ENCODE measurements at places on chromosomes 7 and 10.

GRCh38 chr10:84429926-84430520, 101.6 kb downstream of the CCSER2 start:
- peak; percentile 14 for DNase-seq

DNA sequence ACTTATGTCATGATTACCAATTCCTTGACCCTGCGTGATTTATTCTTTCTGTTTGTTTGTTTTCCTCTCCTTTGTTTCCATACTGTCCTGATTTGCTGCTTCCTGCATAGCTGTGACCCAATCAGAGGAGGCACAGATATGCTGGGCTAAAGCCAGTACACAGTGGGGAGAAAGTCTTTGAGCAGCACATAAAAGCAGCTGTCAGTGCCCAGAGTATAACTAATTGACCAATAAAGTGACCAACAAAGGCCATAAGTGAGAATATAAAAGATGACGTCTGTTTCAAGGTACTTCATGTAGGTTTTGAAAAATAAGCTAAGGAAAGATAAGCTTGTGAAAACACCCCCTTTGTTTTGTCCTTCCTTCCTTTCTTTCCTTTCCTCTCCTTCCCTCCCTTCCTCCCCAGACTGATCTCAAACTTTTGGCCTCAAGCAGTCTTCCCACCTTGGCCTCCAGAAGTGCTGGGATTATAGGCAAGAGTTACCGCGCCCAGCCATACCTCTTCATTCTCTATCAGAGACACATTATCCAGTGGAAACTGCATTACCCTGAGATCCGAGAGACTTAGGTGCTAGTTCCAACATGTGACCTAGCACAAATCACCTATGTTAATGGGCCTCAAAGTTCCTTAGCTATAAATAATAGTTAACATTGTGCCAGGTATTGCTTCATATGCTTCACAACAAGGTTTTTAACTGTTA, 17.0 kb downstream of the BCAP29 start:
- no peak for DNase-seq

GRCh38 chr7:77691892-77692491, 4.3 kb upstream of the RSBN1L start:
- DNase-seq = no peak

DNA sequence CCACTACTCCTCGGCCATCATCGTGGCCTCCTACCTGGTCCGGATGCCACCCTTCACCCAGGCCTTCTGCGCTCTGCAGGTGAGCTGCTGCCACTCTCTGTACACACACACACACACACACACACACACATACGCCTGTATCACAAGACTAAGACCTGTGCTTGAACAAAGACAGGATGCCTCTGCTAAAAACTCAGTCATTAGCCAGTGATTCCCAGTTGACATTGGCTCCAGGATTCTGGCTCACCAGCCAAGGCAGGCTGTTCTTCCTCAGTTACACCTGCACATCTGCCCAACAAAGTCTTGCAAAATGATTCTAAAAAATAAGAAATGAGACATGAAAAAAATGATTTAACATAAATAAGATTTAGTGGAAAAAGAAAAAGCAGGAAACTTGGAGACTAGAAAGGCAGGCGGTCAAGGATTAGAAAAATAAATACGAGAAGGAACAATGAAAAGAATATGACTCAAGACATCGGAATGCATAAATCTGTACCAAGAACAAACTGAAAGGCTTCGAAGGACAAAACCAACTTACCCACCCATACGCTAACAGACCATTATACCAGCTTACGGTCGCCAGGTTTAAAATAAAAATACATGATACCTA, 7.4 kb upstream of the LRRC18 start:
- DNase-seq = no peak

- DNase-seq = no peak
Observed at GRCh38 chr10:98366062-98366530, 48.9 kb downstream of the PYROXD2 start.

DNA sequence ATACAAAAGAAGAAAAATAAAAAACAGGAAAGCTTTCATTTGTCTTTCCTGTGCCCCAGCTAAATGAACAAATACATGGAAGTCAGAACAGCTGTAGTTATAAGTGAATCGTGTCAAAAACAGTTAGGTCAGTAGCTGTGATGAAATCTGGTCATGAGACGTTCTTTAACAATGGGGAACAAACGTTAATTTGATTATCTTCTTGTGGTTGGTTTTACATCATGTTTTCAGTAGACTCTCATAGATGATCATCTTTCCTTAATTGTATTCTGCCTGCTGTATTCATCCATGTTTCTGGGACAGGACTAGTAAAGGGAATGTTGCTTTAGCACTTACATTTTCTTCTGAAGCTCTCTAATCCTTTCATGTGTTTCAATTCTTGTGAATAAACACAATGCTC, 97.0 kb downstream of the PCLO start:
- DNase-seq = no peak

- DNase-seq = no peak
Observed at GRCh38 chr7:70189776-70190175, 591.5 kb downstream of the AUTS2 start.

- DNase-seq = no peak
Observed at GRCh38 chr10:131546086-131546810, 234.7 kb upstream of the TCERG1L start.

GRCh38 chr10:58152673-58153263, 114.9 kb downstream of the IPMK start:
- DNase-seq = no peak
